ENCODE measurements at places on chromosomes 2 and 18.

DNA sequence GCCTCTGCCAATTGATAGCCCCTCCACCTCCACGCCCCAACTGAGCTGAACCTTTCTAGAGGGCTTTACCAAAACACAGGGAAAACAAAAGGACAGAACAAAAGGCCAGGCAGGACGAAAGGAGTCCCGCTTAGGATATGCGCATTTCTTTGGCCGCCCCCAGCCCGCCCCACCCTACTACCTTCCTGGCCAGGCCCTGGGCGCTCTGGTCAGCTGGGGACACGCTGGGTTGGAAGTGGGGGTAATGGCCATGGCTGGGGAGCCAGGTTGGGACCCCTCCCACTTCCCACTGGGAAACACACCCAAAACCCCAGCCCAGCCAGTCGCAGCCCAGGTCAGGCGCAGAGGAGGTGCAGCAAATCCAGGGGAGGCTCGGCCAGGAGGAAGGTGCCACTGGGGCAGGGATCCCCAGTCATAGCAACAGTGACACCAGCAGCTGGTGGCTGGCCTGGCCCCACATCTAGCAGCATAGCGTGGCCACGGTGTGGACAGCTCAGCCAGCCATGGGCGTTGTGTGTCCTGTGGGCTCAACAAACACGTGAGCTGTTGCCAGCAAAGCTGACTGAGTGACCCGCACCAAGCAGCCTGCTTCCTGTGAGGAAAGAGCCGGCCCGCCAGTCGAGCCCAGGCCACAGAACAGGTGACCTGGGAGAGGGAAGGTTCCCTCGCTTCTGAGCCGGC lies 24.6 kb upstream of the B3GNT7 start:
- DNase-seq, result no peak

DNA sequence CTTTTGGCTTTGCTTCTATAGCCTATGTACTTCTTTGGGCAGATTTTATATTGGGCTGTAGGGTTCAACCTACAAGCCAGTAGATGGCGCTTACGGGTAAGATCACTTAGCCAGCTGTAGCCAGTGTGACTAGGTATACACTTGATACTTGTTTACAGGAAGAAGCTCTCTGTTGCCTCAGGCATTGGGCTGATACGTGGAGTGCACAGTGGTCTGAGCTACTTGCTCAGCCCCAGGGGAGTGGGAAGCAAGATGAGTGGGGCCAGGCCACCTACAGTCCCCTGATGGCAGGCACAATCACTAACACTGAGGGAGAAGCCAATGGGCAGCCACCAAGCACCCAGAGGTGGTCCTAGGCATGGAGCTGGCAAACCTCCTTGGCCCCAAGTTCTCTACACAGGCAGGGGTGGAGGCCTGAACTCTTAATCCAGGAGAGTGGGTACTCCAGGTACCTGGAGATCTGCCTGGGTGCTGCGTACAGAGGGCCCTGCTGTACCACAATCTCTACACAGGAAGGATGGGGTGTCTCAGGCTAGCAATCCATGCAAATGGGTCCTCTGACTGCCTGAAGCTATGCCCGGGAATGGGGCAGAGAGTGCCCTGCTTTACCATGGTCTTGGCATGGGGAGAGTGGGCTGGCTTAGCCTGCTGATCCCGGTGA lies 122.2 kb downstream of the NCOA1 start:
- peak; percentile 66 for DNase-seq

- no peak for DNase-seq
Measured at GRCh38 chr2:209633911-209634310, 137.7 kb upstream of the UNC80 start.

DNA sequence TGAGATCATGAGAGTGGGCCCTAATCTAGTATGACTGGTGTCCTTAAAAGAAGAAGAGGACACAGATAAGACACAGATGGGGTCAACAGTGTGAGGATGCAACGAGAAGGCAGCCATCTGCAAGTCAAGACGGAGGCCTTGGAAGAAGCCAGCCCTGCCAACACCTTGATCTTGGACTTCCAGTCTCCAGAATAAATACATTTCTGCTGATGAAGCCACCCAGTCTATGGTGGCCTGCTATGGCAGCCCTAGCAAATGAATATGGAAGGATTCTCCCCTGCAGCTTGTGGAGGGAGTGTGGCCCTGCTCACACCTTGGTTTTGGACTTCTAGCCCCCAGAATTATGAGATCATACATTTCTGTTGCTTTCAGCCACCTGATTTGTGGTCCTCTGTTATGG lies 12.3 kb downstream of the CTIF start:
- no peak for DNase-seq

GRCh38 chr2:133773854-133774653 lies 205.8 kb upstream of the NCKAP5 start:
- DNase-seq, result no peak
